ENCODE measurements at places on chromosomes 7 and 10. TPM values are rescaled to one million over a fixed set of nuclear protein-coding genes. Genes with fewer than 3 reads are reported as not detected.

The ERV3-1 gene
- 26.7 TPM for total RNA-seq

The GNGT1 gene
- total RNA-seq, result not detected

The PLA2G12B gene
- total RNA-seq, result not detected

The OPN1SW gene
- total RNA-seq, result not detected

The NPC1L1 gene
- 0.16 TPM for total RNA-seq

The CXCL12 gene
- 19.0 TPM for total RNA-seq

The LHFPL3 gene
- total RNA-seq, result 26.2 TPM

The ASAH2 gene
- 1.7 TPM for total RNA-seq

The C10orf53 gene
- not detected for total RNA-seq
